COR-L47 (cell line): ENCODE measurements at places on chromosomes 13 and 19.

DNA sequence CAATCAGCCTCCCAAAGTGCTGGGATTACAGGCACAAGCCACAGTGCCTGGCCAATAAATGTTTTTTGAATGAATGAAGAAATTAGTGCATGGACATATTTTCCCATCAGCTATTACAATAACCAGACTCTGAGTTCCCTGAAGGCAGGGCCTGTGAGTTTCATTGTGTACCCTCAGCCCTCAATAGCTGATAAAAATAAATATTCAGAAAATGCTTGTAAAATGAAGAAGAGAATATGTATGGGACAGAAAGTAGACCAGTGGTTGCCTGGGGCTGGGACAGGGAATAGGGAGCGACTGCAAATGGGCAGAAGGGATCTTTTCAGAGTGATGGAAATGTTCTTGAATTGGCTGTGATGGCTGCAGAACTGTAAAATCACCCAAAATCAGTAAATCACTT lies 28.8 kb downstream of the NUMBL start:
- DNase-seq, result no peak

DNA sequence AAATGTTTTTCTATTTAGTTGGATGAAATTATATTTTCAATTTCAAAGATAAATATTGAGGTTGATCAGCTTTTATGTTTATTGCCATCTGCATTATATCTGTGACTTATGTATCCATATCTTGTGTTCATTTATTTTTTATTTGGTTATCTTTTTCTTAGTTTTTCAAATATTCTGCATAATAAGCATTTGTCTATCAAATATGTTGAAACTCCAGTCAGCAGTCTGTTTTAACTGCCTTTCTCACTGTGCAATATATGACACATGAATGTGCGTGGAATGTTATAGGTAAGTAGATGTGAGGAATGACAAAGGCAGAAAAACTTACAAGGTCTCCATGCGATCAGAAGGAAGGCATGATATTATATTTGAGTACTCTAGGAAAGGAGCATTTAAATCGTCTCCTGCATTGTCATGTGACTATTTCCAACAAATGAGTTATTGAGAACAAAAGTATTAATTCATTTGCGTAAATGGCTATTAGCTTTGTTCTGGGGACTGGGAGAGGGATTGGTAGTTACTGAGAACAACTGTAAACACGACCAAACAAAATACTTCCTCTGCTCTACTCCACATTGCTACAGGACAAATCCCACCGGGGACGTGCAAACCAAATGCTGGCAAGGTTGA lies 318.1 kb downstream of the GPC5 start:
- no peak for DNase-seq

DNA sequence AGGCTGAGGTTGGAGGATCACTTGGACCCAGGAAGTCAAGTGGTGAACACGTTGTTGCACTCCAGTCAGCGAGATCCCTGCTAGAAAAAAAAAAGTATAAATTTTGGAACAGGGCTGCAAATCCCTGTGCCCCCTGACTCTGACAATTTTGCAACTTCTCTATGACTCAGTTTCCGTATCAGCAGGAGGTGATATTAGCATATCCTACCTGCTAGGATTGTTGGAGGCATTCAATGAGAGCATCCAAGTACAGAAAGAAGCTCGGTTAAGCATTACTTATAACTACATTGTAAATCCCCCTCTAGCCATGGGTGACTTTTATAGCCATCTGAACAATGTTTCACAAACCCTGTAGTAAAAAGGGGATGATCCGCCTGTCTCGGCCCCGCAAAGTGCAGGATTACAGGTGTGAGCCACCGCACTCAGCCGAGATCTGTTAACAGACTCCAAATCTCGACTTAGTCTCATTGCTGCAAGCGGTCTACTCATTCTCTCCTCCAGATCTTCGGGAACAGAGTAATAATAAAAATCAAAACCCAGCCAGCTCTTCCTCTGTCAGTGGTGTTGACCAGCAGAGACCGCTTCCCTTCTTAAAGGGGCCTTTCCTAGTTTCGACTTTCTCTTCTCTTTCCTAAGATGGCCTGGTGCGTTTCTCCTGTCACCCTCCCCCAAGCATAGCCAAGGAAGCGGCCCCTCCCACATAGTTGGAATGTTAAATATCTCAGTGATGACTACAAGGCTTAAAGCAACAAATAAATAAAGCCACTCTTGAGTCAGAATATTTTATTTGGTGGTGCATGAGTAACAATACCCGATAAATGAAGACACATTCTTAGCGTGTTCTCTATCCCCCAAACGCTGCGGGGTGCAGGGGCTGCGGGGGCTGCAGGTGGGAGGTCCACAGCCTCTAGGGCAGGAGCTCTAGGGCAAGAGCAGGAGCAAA lies 10.3 kb upstream of the BICRA start:
- DNase-seq, result no peak

DNA sequence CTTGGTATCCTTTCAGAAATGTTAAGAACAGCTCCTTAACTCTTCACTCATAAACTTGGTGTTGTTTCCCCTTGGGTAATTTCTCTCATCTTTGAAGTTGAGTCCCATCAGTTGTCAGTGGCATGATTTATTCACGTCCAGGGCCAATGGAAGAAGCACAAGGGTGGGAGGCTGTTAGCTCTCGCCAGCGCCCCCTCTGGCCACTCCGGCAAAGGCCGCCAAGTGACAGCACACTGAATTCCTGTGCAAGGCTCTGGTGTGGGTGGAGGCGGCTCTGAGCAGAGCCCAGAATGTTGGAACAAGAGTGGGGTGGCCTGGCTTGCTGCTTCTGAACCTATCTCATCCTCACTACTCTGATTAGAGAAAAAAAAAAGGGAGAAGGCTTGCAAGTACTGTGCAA lies 13.1 kb upstream of the MEDAG start:
- no peak for DNase-seq

- DNase-seq, result no peak
Observed at GRCh38 chr13:43428545-43429296, 358.1 kb downstream of the ENOX1 start.

DNA sequence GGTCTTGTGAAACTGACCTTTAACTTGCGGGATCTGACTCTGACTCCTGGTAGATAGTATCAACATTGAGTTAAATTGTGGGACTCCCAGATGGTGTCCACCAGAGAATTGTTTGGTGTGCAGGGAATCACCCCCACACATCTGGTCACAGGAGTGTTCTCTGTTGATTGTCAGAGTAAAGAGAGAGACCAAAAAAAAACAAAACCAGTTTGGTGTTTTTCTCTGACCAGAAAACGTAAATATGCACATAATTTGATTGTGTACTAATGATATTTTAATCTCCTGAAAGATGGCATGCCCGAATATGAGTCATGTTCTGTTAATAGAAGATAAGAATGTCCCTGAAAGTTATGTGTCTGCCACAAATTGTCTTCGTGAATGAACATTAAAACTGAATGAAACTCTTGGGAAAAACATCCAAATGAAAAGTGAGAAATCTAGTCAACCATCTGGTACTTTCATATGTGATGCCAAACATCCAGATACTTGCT lies 118.5 kb upstream of the GPC6 start:
- no peak for DNase-seq

- no peak for DNase-seq
Observed at GRCh38 chr19:30806311-30806710, 434.1 kb downstream of the ZNF536 start.

- DNase-seq, result no peak
Observed at GRCh38 chr13:79442221-79442620, 36.2 kb upstream of the RBM26 start.

GRCh38 chr19:16002406-16003384 lies 53.9 kb downstream of the OR10H4 start:
- DNase-seq, result no peak

GRCh38 chr13:36098080-36098479 lies 33.1 kb downstream of the DCLK1 start:
- DNase-seq, result no peak

GRCh38 chr19:50994129-50994528 lies 7.3 kb downstream of the KLK8 start:
- DNase-seq, result no peak

- DNase-seq, result no peak
Observed at GRCh38 chr19:50686310-50687032, 33.1 kb downstream of the SHANK1 start.

- no peak for DNase-seq
Observed at GRCh38 chr13:32031815-32032370, 319 bp downstream of the FRY start.

DNA sequence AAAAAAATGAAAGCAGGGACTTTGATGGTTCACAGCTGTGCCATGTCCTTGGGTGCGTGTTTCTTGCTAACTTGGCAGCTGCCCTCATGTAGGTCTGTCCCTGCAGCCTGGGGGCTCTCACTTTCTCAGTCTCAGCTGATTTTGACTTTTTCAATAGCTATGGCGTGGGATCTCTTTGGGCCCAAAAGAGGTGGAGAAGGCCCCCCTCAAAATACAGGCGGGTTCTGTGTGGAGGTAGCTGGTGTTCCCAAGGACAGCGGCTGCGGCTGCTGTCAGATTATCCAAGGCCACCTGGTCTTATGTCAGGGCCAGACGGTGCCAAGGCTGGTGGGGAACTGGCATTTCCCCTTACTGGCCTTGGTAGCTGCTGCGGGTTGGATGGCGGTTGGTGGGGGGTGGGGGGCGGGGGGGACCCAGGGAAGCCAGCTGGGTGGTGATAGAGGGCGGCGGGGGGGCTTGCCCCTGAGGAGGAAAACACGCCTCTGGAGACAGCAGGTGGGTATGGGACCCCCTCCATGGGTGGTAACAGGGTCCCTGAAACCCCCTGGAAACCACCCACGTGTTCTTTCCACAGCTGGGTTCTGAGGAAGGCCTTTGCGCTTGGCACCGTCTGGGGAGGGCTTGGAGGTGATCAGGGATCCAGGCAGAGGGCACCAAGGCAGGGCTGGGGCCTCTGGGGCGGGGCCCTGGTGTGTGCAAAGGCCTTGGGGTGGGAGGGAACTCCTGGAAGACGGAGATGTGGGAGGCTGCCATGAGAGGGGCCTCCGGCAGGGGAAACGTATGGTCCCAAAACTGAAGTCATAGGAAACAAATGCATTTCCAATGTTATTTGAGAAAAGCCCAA lies 4.1 kb downstream of the TIMM13 start:
- no peak for DNase-seq

DNA sequence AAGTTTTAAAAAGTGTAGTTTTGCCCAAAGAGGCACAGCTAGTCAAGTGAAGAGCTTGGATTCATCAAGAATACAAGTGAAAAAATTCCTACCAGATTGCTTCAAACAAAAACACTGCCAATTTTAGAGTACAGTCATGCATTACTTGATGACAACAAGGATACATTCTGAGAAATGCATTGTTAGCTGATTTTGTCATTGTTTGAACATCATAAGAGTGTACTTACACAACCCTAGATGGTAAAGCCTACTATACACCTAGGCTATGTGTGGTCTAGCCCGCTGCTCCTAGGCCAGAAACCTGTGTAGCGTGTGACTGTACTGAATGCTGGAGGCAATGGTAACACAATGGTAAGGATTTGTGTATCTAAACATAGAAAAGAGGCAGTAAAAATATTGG lies 41.1 kb downstream of the TMTC4 start:
- no peak for DNase-seq

DNA sequence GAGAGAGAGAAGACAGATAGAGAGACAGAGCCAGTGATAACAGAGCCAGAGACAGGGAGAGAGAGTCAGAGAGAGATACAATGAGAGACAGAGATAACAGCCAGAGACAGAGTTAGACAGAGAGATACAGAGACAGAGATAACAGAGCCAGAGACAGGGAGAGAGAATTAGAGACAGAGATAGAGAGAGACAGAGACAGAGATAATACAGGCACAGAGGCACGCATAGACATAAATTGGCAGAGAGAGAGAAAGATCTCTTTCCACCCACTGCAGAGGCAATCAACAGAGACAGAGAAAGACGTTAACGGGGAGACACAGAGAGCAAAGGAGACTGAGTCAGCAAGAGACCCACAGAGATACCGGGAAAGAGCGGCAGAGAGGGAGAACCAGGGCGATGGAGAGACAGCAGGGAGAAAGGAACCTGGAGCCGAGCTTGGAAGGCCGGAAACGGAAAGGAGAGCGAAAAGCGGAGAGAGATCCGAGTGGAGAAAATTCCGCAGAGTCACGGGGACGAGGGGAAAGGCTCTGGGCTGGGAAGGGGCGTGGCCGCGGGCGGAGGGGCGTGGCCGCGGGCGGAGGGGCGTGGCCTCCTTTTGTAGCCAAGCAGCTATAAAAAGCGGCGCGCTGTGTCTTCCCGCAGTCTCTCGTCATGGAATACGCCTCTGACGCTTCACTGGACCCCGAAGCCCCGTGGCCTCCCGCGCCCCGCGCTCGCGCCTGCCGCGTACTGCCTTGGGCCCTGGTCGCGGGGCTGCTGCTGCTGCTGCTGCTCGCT lies at the start of gene TNFSF9:
Gene TNFSF9 (plus strand): TSS at position 641 of the 777 bp plus-strand sequence. CDS start 11 bp downstream, at position 652.
- no peak for DNase-seq

DNA sequence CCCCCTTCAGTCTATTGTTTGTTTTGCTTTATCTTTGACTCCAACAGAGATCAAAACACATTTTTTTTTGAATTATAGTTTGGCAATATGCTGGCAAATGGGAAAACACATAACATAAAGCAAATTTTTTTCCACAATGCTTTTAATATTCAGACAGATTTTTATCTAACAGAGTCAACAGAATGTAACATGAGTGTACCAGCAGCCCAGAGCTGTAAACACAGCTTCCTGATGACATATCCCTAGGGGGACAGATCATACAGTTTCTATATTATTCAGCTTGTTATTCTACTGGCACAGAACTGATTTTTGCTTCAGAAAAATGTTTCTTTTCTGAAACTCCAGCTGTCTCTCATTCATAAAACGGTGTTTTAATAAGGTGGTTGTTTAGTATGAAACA lies 168.8 kb downstream of the OLFM4 start:
- peak; percentile 5 for DNase-seq

DNA sequence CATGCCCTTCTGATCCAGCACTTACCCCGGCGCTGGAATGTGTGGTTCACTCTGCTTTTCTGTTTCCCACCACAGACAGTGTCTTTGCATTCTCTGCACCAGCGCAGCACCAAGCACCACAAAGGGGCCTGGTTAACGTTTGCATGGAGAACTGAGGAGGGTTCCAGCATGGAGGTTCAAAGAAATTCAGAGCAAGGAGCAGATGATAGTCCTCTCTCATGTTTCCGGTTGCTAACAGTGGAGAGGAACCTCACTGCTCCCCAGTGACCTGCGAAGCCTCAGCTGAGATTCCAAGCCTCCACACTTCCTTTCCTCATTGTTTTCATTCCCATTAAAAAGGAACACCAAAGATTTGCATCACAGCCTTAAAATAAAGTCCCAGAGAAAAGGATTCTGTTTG lies 99.7 kb downstream of the STARD13 start:
- no peak for DNase-seq

DNA sequence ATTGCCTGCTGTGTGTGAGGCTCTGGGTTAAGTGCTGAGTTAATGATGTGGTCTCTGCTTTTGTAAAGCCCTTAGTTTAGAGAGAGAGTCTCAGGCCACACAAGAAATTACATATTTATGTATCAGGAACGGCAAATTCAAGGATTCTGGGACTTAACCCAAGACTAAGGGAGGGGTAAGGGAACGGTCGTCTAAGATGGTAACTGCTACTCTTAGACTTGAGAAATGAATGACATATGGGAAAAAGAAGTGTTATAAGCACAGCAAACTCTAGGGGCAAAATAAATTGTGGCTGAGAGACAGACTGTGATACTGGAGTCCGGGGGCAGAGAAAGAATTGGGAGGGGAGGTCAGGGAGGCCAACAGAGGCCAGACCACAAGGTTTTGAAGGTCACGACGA lies 10.2 kb downstream of the VSIG10L start:
- no peak for DNase-seq

- no peak for DNase-seq
Observed at GRCh38 chr13:35724446-35724845, 248.0 kb upstream of the MAB21L1 start.
